ENCODE measurements at places on chromosomes 1 and 21. TPM values are rescaled to one million over a fixed set of nuclear protein-coding genes. Genes with fewer than 3 reads are reported as not detected.
A peak's percentile ranks its signal among the peaks of the same experiment; 100 is the strongest.

DNA sequence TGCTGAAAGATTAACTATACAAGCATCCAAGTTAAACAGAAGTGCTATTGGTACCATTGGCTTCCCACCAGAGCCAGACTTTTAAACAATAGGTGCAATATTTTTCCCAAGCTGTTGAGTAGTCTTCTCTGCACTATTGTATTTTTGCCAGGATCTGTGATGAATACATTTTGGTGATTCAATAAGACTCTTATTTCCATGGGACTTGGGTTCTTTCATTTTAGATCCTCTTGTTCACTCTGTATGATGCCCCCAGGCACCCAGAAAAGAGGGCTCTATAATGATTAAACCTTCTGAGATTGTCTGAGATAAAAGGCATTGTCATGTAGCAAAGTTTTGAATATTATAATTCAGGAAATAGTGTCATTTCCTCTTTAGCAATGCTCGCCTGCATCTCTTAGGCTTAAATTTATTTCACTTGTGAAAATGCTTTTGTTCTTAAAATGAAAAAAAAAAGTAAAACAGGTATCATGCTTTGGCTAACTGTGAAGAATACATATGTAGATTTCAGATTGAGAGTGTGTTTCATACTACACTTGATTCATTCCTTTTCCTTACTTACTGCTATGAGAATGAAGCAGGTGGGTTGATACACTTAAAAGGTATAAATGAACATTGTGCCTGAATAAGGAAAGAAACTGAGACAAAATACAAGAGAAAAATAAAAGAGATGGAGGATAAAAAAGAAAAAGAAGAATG, 275.0 kb downstream of the HMCN1 start:
- no peaks in the 10 kb centered on the region for H3K36me3 ChIP-seq
- no peak for DNase-seq
- no peak overlapping the region for H3K4me3 ChIP-seq
- no peaks in the 10 kb centered on the region for H3K4me1 ChIP-seq
- H3K27ac ChIP-seq: peak overlapping the region; percentile 36

GRCh38 chr1:168739908-168740307, 10.9 kb upstream of the DPT start:
- H3K36me3 ChIP-seq: no peaks in the 10 kb centered on the region
- H3K27me3 ChIP-seq: no peaks in the 10 kb centered on the region
- no peak overlapping the region for H3K27ac ChIP-seq
- H3K4me3 ChIP-seq: no peak overlapping the region
- DNase-seq: no peak
- peaks cover 13% of the 10 kb centered on the region for H3K4me1 ChIP-seq

GRCh38 chr1:216332003-216332402, 91.2 kb downstream of the USH2A start:
- H3K27me3 ChIP-seq: no peaks in the 10 kb centered on the region
- DNase-seq: no peak
- no peak overlapping the region for H3K4me3 ChIP-seq
- H3K36me3 ChIP-seq: no peaks in the 10 kb centered on the region

DNA sequence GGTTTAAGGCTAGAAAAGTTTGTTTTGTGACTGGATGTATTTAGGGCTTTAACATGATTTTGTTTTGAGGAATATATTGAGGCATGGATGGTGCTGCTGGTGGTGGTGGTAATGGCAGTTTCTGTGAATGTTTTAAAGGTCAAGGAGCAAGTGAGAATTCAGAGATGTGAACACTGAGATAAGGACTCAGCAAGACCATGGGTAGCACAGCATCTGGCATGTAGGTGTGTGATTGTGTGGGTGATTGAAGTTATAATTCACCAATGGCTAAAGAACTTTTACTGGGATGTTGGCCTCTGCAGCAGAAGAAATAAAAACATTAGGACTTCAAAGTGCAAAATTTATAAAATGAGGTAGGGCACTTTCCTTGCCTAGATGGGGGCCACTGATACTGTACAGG, 65.9 kb downstream of the MACF1 start:
- DNase-seq: no peak
- H3K36me3 ChIP-seq: no peaks in the 10 kb centered on the region
- peaks cover 68% of the 10 kb centered on the region for H3K4me1 ChIP-seq
- peak overlapping the region; percentile 21 for H3K27ac ChIP-seq
- no peaks in the 10 kb centered on the region for H3K27me3 ChIP-seq
- H3K4me3 ChIP-seq: peak overlapping the region; percentile 6

GRCh38 chr1:235074523-235075047, 54.1 kb downstream of the TOMM20 start:
- peak overlapping the region; percentile 91 for H3K27ac ChIP-seq
- H3K4me3 ChIP-seq: no peak overlapping the region
- H3K4me1 ChIP-seq: peaks cover 65% of the 10 kb centered on the region
- H3K36me3 ChIP-seq: no peaks in the 10 kb centered on the region

DNA sequence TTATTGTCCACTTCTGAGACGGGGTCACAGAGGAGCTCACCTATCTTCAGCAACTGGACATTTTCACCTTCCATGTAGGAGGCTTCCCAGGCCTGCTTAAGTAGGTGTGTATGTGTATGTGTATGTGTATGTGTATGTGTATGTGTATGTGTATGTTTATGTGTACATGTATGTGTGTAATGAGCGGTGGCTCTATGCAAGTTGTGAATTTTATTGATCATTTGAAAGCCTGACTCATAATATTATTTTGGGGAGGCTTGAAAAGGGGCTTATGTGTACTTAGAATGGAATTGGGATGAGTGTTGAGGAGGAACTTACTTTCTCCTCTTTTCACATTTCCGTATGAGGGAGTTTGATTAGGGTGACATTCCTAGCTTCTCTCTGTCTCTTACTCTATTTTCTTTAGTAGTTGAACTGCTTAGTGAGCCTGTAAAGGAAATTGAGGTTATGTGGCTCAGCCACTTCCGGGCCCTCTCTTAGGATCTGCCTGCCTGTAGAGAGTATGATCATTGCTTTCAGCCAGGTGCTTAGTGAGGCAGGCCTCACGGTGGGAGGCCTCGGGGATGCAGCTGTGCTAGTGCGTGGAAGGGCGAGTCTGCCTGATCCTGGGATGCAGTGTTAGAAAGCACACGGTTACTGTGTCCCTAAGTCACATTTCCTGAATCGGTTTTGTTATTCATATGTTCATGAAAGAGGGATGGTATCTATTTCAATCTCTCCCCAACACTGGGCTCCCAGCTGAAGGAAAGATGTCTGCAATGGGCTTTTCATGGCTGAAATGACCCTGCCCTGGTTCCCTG, 61.0 kb downstream of the IER5 start:
- no peak for DNase-seq
- H3K36me3 ChIP-seq: no peaks in the 10 kb centered on the region
- H3K27me3 ChIP-seq: no peaks in the 10 kb centered on the region
- peaks cover 15% of the 10 kb centered on the region for H3K4me1 ChIP-seq
- H3K4me3 ChIP-seq: no peak overlapping the region

- H3K4me3 ChIP-seq: no peak overlapping the region
- no peaks in the 10 kb centered on the region for H3K4me1 ChIP-seq
- DNase-seq: no peak
- no peaks in the 10 kb centered on the region for H3K27me3 ChIP-seq
- peaks cover 34% of the 10 kb centered on the region for H3K36me3 ChIP-seq
- no peak overlapping the region for H3K27ac ChIP-seq
Measured at GRCh38 chr1:204219971-204220616, 6.3 kb upstream of the GOLT1A start.

DNA sequence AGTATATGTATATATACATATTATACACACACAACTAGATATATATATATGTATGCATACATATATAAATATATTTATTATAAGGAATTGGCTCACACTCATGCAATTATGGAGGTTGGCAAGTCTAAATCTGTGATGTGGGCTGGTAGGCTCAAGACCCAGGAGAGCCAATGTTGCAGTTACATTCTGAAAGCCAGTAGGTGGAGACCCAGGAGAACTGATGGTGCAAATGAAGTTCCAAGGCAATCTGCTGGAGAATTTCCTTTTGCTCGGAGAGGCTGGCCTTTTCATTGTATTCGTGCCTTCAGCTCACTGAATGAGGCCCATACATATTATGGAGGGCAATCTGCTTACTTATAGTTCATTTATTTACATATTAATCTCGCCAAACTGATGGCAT, 9.4 kb downstream of the IVL start:
- H3K27ac ChIP-seq: no peak overlapping the region
- no peaks in the 10 kb centered on the region for H3K27me3 ChIP-seq
- H3K36me3 ChIP-seq: no peaks in the 10 kb centered on the region
- no peak overlapping the region for H3K4me3 ChIP-seq
- H3K4me1 ChIP-seq: no peaks in the 10 kb centered on the region

- no peaks in the 10 kb centered on the region for H3K4me1 ChIP-seq
- no peaks in the 10 kb centered on the region for H3K36me3 ChIP-seq
- no peak overlapping the region for H3K4me3 ChIP-seq
- H3K27me3 ChIP-seq: no peaks in the 10 kb centered on the region
- no peak for DNase-seq
- H3K27ac ChIP-seq: no peak overlapping the region
Measured at GRCh38 chr1:238675221-238675620, 711.1 kb upstream of the CHRM3 start.

- no peak overlapping the region for H3K4me3 ChIP-seq
- no peaks in the 10 kb centered on the region for H3K4me1 ChIP-seq
- H3K36me3 ChIP-seq: no peaks in the 10 kb centered on the region
- H3K27ac ChIP-seq: no peak overlapping the region
- no peak for DNase-seq
- no peaks in the 10 kb centered on the region for H3K27me3 ChIP-seq
Measured at GRCh38 chr1:215132156-215132555, 49.6 kb downstream of the KCNK2 start.

- no peak overlapping the region for H3K4me3 ChIP-seq
- DNase-seq: no peak
- no peak overlapping the region for H3K27ac ChIP-seq
- H3K27me3 ChIP-seq: no peaks in the 10 kb centered on the region
- H3K4me1 ChIP-seq: no peaks in the 10 kb centered on the region
Measured at GRCh38 chr1:102241431-102242338, 245.0 kb upstream of the OLFM3 start.

GRCh38 chr1:204343802-204344201, 15.9 kb downstream of the PLEKHA6 start:
- H3K27ac ChIP-seq: no peak overlapping the region
- no peaks in the 10 kb centered on the region for H3K27me3 ChIP-seq
- peaks cover 10% of the 10 kb centered on the region for H3K4me1 ChIP-seq
- no peak overlapping the region for H3K4me3 ChIP-seq
- H3K36me3 ChIP-seq: no peaks in the 10 kb centered on the region

- no peaks in the 10 kb centered on the region for H3K27me3 ChIP-seq
- no peaks in the 10 kb centered on the region for H3K4me1 ChIP-seq
- no peak for DNase-seq
Measured at GRCh38 chr1:115782571-115783281, 14.2 kb upstream of the CASQ2 start.

GRCh38 chr1:236067854-236068454, 3.1 kb upstream of the NID1 start:
- H3K27me3 ChIP-seq: peaks cover 5% of the 10 kb centered on the region
- no peak for DNase-seq
- peak overlapping the region; percentile 93 for H3K27ac ChIP-seq
- H3K4me3 ChIP-seq: no peak overlapping the region
- peaks cover 28% of the 10 kb centered on the region for H3K4me1 ChIP-seq

The DLGAP3 gene
- total RNA-seq: not detected

The SPRR3 gene
- total RNA-seq: not detected

The OR2T11 gene
- not detected for total RNA-seq

The CNTN2 gene
- total RNA-seq: 0.09 TPM

The CTSE gene
- not detected for total RNA-seq

The MACF1 gene
- total RNA-seq: 436 TPM

All from heart left ventricle (tissue), 16 donors.